ENCODE measurements at places on chromosomes 2 and 18.

GRCh38 chr2:176854878-176855277 lies 357.7 kb upstream of the HNRNPA3 start:
- peaks cover 53% of the 10 kb centered on the region for H3K4me1 ChIP-seq
- H3K36me3 ChIP-seq = no peaks in the 10 kb centered on the region
- no peaks in the 10 kb centered on the region for H3K27me3 ChIP-seq
- H3K4me3 ChIP-seq = no peak overlapping the region

GRCh38 chr18:388200-388599 lies 112.3 kb downstream of the COLEC12 start:
- no peak for DNase-seq
- no peaks in the 10 kb centered on the region for H3K27me3 ChIP-seq
- no peak overlapping the region for H3K27ac ChIP-seq
- no peaks in the 10 kb centered on the region for H3K4me1 ChIP-seq

DNA sequence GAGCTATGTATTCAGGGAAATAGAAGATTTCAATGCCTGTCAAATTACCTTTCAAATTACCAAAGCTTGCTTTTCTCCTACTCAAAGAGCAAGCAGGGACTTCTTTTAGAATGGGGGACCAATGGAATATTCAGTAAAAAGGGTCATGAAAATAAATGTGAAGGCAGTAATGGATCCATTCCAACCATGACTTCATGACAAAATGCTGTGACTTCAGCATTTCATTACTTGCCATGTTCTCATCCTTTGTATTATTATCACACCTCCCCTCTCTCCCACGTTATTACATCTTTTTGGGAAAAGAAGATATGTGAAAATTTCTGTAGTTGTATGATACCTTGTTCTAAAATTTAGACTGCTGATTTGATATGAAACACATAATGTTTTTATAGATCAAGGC lies 864.0 kb upstream of the FSHR start:
- DNase-seq = no peak
- H3K27me3 ChIP-seq = no peaks in the 10 kb centered on the region
- H3K27ac ChIP-seq = no peak overlapping the region
- no peak overlapping the region for H3K4me3 ChIP-seq
- H3K36me3 ChIP-seq = no peaks in the 10 kb centered on the region

GRCh38 chr18:48668466-48669179 lies 129.8 kb downstream of the CTIF start:
- no peak overlapping the region for H3K4me3 ChIP-seq
- no peaks in the 10 kb centered on the region for H3K4me1 ChIP-seq
- DNase-seq = no peak
- no peaks in the 10 kb centered on the region for H3K36me3 ChIP-seq
- no peaks in the 10 kb centered on the region for H3K27me3 ChIP-seq

GRCh38 chr18:26649193-26649543 lies 100.8 kb upstream of the KCTD1 start:
- H3K4me3 ChIP-seq = no peak overlapping the region
- H3K27me3 ChIP-seq = no peaks in the 10 kb centered on the region
- H3K36me3 ChIP-seq = no peaks in the 10 kb centered on the region

GRCh38 chr2:10951558-10952414 lies 40.1 kb downstream of the KCNF1 start:
- H3K27ac ChIP-seq = no peak overlapping the region
- H3K4me3 ChIP-seq = no peak overlapping the region
- DNase-seq = no peak
- no peaks in the 10 kb centered on the region for H3K27me3 ChIP-seq
- H3K4me1 ChIP-seq = peaks cover 4% of the 10 kb centered on the region

DNA sequence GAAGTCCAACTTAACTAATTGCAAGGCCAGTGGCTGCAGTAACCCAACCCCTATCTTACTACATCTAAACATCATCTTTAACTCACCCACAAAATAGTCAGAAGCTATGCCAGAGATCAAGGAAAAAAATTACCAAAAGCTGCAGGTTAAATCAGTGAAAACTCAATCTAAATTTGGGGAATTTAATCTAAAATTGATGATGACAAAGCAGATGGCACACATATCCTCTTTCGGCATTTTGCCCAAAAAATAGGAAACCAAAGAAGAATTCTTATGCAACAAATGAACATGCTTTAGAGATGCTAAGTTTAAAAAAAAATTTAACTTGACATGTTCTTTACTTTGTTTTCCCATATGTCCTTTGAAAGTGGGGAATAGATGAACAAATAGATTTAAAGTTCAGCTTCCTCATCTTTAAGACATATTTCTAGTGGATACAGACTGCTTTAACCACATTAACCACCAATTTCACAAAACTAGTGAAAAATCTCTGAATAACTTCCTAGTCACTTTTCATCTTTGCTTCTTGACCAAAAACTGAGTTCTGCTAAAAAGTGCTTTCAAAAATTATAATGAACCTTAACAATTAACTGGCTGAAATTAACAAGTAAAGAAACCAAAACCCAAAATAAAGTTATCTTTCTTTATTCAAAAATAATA lies 74.3 kb upstream of the CCDC150 start:
- no peak overlapping the region for H3K4me3 ChIP-seq
- no peaks in the 10 kb centered on the region for H3K4me1 ChIP-seq
- H3K36me3 ChIP-seq = no peaks in the 10 kb centered on the region
- DNase-seq = no peak
- H3K27me3 ChIP-seq = no peaks in the 10 kb centered on the region

DNA sequence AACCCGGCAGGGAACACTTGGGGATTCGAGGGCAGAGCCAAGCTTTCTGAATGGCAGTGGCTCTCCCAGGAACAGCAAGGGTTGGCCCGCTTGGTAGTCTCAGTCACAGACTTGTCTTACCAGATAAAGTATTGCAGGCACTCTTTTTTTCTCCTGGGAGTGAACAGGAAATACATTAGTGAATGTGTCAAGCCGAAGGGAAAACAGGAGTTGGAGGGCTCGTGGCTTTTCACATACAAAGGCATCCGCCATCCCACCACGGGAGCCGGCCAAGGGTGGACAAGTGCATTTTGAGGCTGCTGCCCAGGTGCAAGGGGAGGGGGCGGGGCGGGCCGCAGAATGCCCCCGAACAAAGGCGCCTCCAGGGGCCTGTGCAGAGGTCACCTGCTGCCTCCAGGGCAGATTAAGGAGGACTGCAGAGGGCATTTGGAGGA lies 163.3 kb upstream of the SIX3 start:
- no peaks in the 10 kb centered on the region for H3K27me3 ChIP-seq
- no peaks in the 10 kb centered on the region for H3K36me3 ChIP-seq
- no peaks in the 10 kb centered on the region for H3K4me1 ChIP-seq
- no peak for DNase-seq
- no peak overlapping the region for H3K27ac ChIP-seq
- no peak overlapping the region for H3K4me3 ChIP-seq

DNA sequence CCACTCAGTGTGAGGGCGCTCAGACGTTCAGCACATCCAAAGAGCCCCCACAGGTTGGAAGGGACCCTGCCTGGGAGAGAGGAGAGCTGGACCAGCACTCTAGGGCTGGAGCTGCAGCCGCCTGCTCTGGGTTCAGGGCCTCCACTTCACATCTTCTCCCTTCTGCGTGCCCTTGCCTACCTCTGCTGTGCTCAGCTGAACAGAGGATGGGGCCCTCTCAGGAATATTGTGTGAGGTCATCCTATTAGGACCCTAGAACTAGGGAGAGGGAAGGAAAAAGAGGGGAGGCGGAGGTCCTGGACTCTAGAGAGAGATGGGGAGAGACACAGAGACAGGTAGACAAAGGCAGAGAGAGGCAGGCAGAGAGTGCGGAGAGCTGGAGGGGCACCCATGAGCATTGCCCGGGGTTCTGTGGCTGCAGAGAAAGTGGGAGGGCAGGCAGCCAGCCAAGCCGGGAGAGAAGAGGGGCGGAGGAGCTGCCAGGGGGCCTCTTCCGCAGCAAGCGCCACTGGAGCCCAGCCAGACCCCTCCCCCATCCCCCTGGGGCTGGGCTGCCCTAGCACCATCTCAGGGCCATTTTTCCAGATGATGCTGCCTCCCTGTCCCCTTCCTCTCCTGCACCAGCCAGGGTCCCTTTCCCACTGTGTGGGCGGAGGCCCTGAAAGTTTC lies 8.3 kb upstream of the TNS1 start:
- H3K27ac ChIP-seq = no peak overlapping the region
- no peak for DNase-seq
- H3K4me3 ChIP-seq = no peak overlapping the region
- no peaks in the 10 kb centered on the region for H3K4me1 ChIP-seq
- no peaks in the 10 kb centered on the region for H3K36me3 ChIP-seq

- no peak for DNase-seq
- H3K36me3 ChIP-seq = no peaks in the 10 kb centered on the region
- H3K4me3 ChIP-seq = no peak overlapping the region
- H3K27ac ChIP-seq = no peak overlapping the region
- no peaks in the 10 kb centered on the region for H3K4me1 ChIP-seq
Measured at GRCh38 chr2:26043862-26044696, 10.2 kb downstream of the RAB10 start.

DNA sequence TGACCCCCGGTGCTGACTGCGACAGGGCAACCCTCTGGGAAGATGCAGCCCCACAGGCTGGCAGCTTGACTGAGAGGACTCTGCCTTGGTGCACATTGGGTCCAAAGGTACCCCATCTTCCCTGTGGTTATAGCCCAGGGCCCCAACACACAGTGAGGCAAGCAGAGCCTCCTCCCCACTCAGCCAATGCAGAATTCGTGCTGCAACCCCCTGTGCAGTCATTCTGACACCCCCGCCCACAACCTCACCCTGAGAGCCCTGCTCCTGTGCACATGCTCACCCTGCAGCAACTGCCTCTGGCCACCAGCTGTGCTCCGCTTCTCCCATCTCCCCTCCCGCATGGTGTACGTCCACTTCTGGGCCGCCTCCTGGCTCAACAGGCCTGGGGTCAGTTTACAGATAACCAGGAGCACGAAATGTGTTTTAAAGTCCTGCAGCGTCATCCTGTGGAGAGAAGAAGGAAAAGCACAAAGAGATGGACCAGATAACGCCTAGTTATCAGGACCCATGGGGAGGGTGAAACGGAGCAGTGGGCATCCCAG lies 24.4 kb downstream of the CAPN14 start:
- H3K36me3 ChIP-seq = no peaks in the 10 kb centered on the region
- H3K4me3 ChIP-seq = no peak overlapping the region
- no peak overlapping the region for H3K27ac ChIP-seq

GRCh38 chr2:120767486-120768005 lies 31.9 kb downstream of the GLI2 start:
- no peak overlapping the region for H3K27ac ChIP-seq
- no peak overlapping the region for H3K4me3 ChIP-seq
- H3K27me3 ChIP-seq = no peaks in the 10 kb centered on the region

- DNase-seq = no peak
- H3K4me3 ChIP-seq = no peak overlapping the region
- no peak overlapping the region for H3K27ac ChIP-seq
- H3K4me1 ChIP-seq = no peaks in the 10 kb centered on the region
- no peaks in the 10 kb centered on the region for H3K36me3 ChIP-seq
Measured at GRCh38 chr2:128236491-128237035, 82.1 kb downstream of the HS6ST1 start.

- DNase-seq = no peak
- H3K27me3 ChIP-seq = no peaks in the 10 kb centered on the region
Measured at GRCh38 chr18:69330385-69331005, 70.2 kb upstream of the DOK6 start.

- no peaks in the 10 kb centered on the region for H3K36me3 ChIP-seq
- no peak overlapping the region for H3K4me3 ChIP-seq
- DNase-seq = no peak
- no peak overlapping the region for H3K27ac ChIP-seq
Measured at GRCh38 chr2:25617948-25618646, 55.3 kb downstream of the DTNB start.

- H3K27ac ChIP-seq = no peak overlapping the region
- H3K4me3 ChIP-seq = no peak overlapping the region
- H3K36me3 ChIP-seq = no peaks in the 10 kb centered on the region
- no peaks in the 10 kb centered on the region for H3K27me3 ChIP-seq
Measured at GRCh38 chr2:64623242-64623850, 30.4 kb downstream of the SERTAD2 start.

DNA sequence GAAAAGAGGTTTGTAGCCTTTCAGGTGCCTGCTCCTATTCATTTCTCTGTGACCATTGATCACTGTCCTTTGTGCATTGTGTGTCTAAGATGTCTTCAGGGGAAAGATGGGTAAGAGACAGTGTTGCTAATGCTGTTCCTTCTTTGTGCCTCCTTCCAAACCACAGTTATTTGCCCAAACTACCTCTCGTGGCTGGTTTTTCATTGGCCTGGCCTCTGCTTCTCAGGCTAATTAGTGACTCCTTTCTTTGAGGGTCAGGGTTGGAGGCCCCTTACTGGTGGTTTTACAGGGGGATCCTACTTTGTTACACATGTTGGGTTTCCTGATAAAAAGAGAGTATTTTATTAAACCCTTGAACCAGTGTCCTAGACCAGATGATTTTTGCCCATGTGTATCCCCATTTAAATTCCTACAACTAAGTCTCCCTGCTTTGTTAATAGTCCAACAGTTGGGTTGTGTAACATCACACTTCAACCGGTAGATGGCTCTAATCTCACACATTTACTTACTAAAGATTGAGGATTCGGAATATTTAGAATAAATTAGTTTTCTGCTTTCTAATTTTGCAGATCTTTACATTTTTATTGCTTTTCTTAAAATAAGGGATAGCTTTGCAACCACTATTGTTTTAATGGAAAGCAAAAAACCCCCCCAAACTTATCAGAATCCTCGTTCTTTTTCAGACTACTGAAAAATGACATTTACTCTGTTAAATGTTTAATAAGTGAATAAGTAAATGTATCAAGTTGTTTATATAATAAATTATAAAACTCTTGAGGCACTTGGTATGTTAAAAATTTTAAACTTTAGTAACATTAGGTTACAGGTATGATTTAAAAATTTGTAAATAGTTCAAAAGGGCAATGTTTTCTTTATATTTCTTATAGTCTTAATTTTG lies 2.4 kb downstream of the MARS2 start:
- peak overlapping the region; percentile 93 for H3K4me3 ChIP-seq
- H3K4me1 ChIP-seq = peaks cover 32% of the 10 kb centered on the region
- no peak overlapping the region for H3K27ac ChIP-seq
- H3K36me3 ChIP-seq = peaks cover 12% of the 10 kb centered on the region
- peak; percentile 29 for DNase-seq

- H3K36me3 ChIP-seq = no peaks in the 10 kb centered on the region
- H3K4me3 ChIP-seq = no peak overlapping the region
- no peak overlapping the region for H3K27ac ChIP-seq
- H3K4me1 ChIP-seq = peaks cover 5% of the 10 kb centered on the region
Measured at GRCh38 chr18:61951396-61951795, 58.6 kb upstream of the RNF152 start.

- no peak overlapping the region for H3K27ac ChIP-seq
- no peak for DNase-seq
- no peaks in the 10 kb centered on the region for H3K4me1 ChIP-seq
- no peak overlapping the region for H3K4me3 ChIP-seq
Measured at GRCh38 chr2:80517316-80517715, 212.8 kb upstream of the LRRTM1 start.

GRCh38 chr18:43587538-43588153 lies 310.4 kb upstream of the SYT4 start:
- H3K27ac ChIP-seq = no peak overlapping the region
- no peak for DNase-seq
- H3K4me3 ChIP-seq = no peak overlapping the region
- no peaks in the 10 kb centered on the region for H3K4me1 ChIP-seq

- H3K4me1 ChIP-seq = no peaks in the 10 kb centered on the region
- H3K4me3 ChIP-seq = no peak overlapping the region
- no peak overlapping the region for H3K27ac ChIP-seq
- no peak for DNase-seq
Measured at GRCh38 chr18:31504455-31505147, 6.6 kb downstream of the DSG2 start.

Data from naive thymus-derived CD4-positive, alpha-beta T cell (primary cell).